Central memory CD8-positive, alpha-beta T cell (primary cell): ENCODE measurements at places on chromosomes 5 and 9.

DNA sequence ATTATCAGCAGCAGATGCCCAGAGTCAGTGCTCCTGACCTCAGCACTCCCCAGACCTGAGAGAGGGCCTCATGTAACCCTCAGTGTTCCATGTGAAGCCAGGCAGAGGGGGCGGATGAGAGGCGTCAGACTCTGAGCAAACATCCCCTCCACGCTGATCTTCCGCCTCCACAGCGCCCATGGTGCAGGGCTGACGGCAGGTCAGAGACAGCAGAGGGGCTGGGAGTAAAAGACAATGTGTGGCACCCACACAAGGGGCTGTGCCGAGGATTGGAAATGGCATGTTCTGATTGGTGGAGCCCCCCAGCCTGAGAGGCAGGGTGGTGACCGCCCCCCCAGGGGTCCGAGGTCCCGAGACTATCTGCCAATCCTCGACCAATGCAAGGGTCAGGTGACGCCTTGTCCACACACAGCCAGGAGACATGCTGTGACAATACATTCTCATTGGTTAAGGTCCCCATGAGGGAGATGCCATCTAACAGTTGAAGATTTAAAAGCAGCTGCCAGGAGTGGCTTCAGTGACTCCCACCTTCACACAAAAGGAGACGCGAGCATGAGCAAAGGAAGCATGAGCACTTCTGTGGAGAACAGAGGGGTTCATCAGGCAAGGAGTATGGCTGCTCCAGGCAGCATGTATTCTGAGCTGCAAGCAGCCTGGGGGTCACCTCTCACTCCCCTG is 19.3 kb upstream of the SLC25A51 start:
- no peaks in the 10 kb centered on the region for H3K4me1 ChIP-seq
- H3K27me3 ChIP-seq: peaks cover 20% of the 10 kb centered on the region
- no peak overlapping the region for H3K4me3 ChIP-seq

DNA sequence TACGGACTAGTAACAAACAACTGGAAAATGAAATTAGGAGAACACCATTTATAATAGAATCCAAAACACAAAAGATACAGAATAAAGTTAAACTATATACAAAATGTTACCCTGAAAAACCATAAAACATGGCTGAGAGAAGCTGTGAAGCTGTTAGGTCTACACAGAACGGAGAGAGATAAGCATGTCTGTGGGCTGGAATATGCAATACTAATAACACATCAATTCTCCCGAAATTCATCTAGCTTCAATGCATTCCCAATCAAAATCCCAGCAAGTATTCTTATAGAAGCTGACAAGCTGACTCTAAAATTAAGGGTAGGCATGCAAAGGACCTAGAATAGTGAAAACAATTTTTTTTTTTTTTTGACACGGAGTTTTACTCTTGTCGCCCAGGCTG is 32.5 kb downstream of the CAMSAP1 start:
- no peak for DNase-seq
- no peaks in the 10 kb centered on the region for H3K27me3 ChIP-seq
- H3K36me3 ChIP-seq: peaks cover 6% of the 10 kb centered on the region
- H3K4me1 ChIP-seq: peaks cover 27% of the 10 kb centered on the region
- no peak overlapping the region for H3K27ac ChIP-seq

GRCh38 chr5:87776785-87777184 is 364.1 kb upstream of the CCNH start:
- H3K27me3 ChIP-seq: peaks cover 43% of the 10 kb centered on the region
- no peak overlapping the region for H3K27ac ChIP-seq
- no peak overlapping the region for H3K4me3 ChIP-seq
- no peaks in the 10 kb centered on the region for H3K4me1 ChIP-seq
- no peak for DNase-seq
- H3K36me3 ChIP-seq: no peaks in the 10 kb centered on the region

DNA sequence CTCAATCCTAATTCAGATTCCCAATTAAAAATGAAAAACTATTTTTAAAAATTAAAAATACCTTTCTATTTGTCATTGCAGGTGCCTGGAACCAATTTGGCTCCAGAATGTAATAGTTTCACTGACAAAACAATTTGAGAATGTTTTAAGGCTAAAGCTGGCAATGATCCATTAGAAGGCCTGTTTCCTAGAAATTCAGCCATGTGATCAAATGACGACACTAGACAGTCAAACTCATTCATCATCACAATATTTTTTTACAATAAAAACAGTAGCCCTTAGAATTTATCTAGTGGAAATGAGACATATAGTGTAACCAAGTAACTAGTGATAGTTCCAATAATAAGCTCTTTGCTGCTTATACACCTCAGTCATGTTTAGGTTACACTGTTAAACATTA is 75.4 kb upstream of the MAP3K1 start:
- peaks cover 23% of the 10 kb centered on the region for H3K27me3 ChIP-seq
- no peak overlapping the region for H3K4me3 ChIP-seq
- no peak for DNase-seq
- no peaks in the 10 kb centered on the region for H3K36me3 ChIP-seq
- H3K4me1 ChIP-seq: peaks cover 14% of the 10 kb centered on the region

DNA sequence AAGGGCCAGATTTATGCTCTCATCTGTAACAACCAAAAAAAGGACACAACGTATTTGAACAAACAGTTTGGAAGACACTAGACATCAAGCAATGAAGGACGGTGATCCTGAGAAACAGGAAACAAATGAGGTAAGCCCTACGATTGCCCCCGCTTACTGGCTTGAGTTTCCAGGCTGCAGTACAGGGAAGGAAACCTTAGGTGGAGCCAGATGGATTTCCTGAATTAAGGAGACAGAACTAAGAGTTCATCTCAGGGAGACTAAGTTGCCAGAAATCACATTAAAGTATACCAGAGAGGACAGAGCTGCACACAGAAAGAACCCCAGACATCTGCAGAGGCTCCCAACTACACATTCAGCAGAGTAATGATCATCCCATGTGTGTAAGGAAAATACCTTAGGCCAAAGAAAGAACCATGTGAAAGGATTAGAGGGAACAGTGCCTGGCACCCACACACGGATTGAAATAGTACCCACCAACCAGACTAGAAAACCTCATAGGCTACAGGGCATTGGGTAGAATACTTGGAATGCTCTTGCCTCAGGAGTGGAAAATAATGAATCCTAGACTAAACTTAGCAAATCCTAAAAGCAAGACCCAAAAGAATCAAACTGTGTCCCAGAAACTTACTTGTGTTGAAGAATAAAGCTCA is 99.3 kb upstream of the NIPBL start:
- H3K27me3 ChIP-seq: peaks cover 66% of the 10 kb centered on the region
- DNase-seq: no peak
- H3K27ac ChIP-seq: no peak overlapping the region
- no peaks in the 10 kb centered on the region for H3K4me1 ChIP-seq
- H3K4me3 ChIP-seq: no peak overlapping the region
- H3K36me3 ChIP-seq: no peaks in the 10 kb centered on the region

- no peak overlapping the region for H3K27ac ChIP-seq
- H3K4me3 ChIP-seq: no peak overlapping the region
- H3K4me1 ChIP-seq: no peaks in the 10 kb centered on the region
These were observed 98.4 kb downstream of the FBXO38 start for GRCh38 chr5:148482196-148482595.

DNA sequence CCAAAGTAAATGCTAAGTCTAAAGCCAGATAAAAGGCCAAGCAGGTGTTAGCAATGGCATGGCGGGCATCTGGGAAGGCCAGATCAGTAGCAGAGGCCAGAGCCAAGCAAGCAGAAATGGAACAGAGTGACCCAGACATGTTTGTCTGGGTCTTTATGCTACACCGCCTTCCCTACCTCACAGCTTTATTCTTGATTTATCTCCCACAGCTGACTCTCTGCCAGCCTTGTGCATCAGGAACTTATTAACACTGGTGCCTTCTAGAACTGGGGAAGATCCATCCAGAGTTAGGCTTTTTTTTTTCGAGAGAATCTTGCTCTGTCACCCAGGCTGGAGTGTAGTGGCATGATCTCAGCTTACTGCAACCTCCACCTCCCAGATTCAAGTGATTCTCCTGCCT is 112.5 kb upstream of the SLC44A1 start:
- peaks cover 4% of the 10 kb centered on the region for H3K36me3 ChIP-seq
- no peak overlapping the region for H3K27ac ChIP-seq
- peaks cover 27% of the 10 kb centered on the region for H3K4me1 ChIP-seq
- H3K27me3 ChIP-seq: no peaks in the 10 kb centered on the region
- DNase-seq: no peak
- H3K4me3 ChIP-seq: no peak overlapping the region

- H3K27ac ChIP-seq: no peak overlapping the region
- H3K4me3 ChIP-seq: no peak overlapping the region
- no peak for DNase-seq
- H3K27me3 ChIP-seq: peaks cover 9% of the 10 kb centered on the region
These were observed 74.5 kb downstream of the SH3TC2 start for GRCh38 chr5:148988328-148988727.

GRCh38 chr5:116534964-116535651 is 39.5 kb downstream of the SEMA6A start:
- H3K27ac ChIP-seq: no peak overlapping the region
- no peaks in the 10 kb centered on the region for H3K36me3 ChIP-seq
- no peak overlapping the region for H3K4me3 ChIP-seq
- H3K4me1 ChIP-seq: no peaks in the 10 kb centered on the region

DNA sequence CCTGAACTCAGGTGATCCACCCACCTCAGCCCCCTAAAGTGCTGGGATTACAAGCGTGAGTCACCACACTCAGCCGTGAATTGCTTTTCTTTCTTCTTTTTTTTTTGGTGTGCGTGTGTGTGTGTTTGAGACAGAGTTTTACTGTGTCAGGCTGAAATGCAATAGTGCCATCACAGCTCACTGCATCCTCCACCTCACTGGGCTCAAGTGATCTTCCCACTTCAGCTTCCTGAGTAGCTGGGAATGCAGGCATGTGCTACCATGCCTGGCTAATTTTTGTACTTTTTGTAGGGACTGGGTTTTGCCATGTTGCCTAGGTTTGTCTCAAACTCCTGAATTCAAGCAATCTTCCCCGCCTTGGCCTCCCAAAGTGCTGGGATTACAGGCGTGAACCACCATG is 113.7 kb upstream of the HAPLN1 start:
- DNase-seq: no peak
- H3K4me1 ChIP-seq: no peaks in the 10 kb centered on the region
- no peak overlapping the region for H3K4me3 ChIP-seq
- peaks cover 2% of the 10 kb centered on the region for H3K36me3 ChIP-seq

- no peak overlapping the region for H3K4me3 ChIP-seq
- DNase-seq: no peak
- no peaks in the 10 kb centered on the region for H3K4me1 ChIP-seq
- no peaks in the 10 kb centered on the region for H3K36me3 ChIP-seq
- H3K27me3 ChIP-seq: peaks cover 30% of the 10 kb centered on the region
These were observed 1.8 kb downstream of the PDLIM4 start for GRCh38 chr5:132259069-132259851.

DNA sequence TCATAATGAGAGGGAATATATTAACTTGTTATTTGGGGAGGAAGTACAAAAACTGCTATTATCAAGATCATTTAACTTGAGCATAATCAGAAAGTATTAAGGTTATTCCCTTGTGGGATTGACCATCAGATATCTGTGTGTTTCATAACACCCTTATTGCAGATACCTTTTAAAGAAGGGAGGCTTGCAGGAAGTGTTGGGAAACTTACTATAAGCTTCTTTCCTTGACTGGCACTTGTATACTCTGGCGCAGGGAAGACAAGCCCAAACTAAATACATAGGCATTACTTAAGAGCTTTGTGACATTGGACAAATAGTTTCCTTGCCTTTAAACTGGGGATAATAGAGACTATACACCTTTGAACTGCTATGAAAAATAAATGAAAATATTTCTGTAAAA is 50.9 kb downstream of the PIK3R1 start:
- no peak for DNase-seq
- H3K4me3 ChIP-seq: peak overlapping the region; percentile 43

- no peak overlapping the region for H3K27ac ChIP-seq
- no peaks in the 10 kb centered on the region for H3K4me1 ChIP-seq
- DNase-seq: no peak
- H3K4me3 ChIP-seq: no peak overlapping the region
These were observed 183.3 kb downstream of the MED10 start for GRCh38 chr5:6194906-6195612.

DNA sequence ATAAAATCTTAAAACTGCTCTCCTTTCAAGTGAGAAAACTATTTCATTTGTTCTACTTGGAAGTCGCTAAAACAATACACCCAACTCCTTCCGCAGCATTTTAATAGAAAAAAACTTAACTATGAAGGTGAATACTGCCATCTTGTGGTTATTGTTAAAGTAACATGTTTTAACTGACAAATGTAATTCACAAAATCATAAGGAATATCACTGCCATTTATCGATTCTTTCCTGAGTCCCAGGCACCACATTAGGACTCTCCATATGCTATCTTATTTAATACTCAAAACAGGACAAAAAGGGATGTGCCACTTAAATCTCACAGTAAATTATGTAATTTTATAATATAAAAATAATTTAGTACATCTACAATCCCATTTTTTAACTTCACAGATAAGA is 130.5 kb upstream of the ITGA1 start:
- H3K4me3 ChIP-seq: no peak overlapping the region
- H3K27ac ChIP-seq: no peak overlapping the region
- H3K27me3 ChIP-seq: peaks cover 31% of the 10 kb centered on the region
- no peaks in the 10 kb centered on the region for H3K4me1 ChIP-seq

DNA sequence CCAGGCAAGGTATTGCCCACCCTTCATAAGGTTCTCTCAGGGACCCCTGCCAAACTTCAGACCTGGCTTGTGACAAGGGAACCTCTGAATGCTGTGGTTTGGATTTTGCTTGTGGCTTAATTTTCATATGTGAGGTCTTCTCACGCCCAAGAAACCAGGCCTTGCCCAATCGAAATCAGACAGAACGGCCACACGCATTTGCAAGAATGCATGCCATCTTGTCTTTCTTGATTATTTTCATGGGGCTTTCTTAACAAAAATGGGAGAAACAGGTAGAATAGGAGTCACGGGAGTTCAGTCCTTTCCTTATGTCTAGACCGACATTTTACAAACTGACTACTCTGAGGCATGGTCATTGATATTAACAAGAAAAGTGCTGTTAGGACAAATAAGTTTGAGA is 170.2 kb upstream of the PAPPA start:
- no peaks in the 10 kb centered on the region for H3K4me1 ChIP-seq
- no peak overlapping the region for H3K4me3 ChIP-seq

- no peaks in the 10 kb centered on the region for H3K36me3 ChIP-seq
- no peak overlapping the region for H3K27ac ChIP-seq
- peaks cover 42% of the 10 kb centered on the region for H3K27me3 ChIP-seq
- H3K4me3 ChIP-seq: no peak overlapping the region
- H3K4me1 ChIP-seq: peaks cover under 1% of the 10 kb centered on the region
These were observed 6.2 kb upstream of the TMEM171 start for GRCh38 chr5:73114044-73114688.

DNA sequence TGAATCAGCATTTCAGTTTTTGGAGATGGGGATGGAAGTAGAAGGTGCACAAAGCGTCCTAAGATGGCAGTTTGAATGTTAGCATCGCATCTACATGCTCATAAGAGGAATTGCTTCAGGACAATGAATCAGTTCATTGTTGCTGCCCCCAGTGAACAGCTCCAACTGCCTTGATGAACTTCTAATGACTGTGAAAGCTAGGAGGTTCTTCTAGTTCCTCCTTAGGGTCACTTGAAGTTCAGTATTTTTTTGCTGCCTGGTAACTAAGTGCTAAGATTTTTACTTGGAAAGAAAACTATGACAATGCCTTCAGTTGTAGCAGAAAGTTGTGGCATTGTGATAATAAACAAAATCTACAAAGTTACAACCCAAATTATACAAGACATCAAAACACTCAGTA is 271.6 kb downstream of the RAB3C start:
- peaks cover 58% of the 10 kb centered on the region for H3K27me3 ChIP-seq
- DNase-seq: no peak
- H3K27ac ChIP-seq: no peak overlapping the region
